ENCODE measurements at places on chromosomes 2 and 18.

- no peak for DNase-seq
Measured at GRCh38 chr18:66156946-66157687, 406.3 kb downstream of the CDH7 start.

DNA sequence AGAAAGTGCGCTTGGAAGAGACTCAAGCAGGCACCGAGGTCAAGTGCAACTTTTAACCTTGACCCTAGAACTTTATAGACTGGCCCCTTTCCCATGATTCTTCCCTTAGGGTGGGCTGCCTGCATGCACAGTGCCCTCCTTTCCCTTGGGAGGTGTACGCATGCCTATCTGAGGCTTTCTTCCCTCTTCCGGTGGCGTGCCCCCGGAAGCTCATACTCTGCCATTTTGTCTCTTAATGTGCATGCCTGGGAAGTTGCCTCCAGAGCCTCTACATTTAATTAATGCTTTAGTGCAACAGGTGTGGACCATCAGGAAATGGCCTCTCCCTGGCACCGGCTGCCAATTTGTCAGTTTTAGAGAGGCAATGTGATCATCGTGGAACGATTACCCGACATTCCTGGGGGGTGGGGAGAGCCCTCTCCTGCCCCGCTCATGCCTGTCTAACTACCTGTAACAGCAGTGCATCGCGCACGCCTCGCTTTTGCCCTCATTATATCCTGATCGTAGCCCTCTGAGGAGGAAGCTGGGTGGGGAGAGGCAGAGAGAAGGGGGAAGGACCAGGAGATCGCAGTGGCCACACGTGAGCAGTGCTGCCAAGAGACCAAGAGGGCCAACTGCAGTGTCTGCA, 194.8 kb downstream of the TFCP2L1 start:
- no peak for DNase-seq

- DNase-seq: no peak
Measured at GRCh38 chr2:5319493-5319892, 372.7 kb upstream of the SOX11 start.

GRCh38 chr18:62085756-62086155, 101.1 kb downstream of the PIGN start:
- no peak for DNase-seq

GRCh38 chr2:16238786-16239185, 298.4 kb downstream of the MYCN start:
- no peak for DNase-seq

GRCh38 chr2:139228276-139228675, 448.1 kb upstream of the NXPH2 start:
- no peak for DNase-seq

DNA sequence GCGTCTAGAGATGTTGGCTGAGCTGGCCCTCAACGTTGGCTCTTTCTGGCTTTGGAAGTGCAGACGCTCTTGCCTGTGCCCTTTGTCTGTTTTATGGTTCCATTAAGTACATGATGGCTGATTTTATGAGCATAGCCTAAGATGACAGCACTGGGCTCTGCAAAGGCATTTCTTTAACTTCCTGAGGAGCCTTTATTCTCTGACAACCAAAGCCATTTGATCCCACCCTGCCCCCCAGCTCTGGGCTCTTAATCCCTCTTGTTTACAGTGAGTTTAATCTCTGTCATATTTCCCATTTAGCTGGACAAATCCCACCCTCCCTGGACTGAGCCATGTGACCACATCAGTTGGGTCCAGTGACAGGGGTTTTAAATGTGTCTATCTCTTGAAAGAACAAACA, 195.9 kb downstream of the ACKR3 start:
- DNase-seq: no peak

GRCh38 chr2:238241970-238242369, 2.1 kb upstream of the HES6 start:
- DNase-seq: no peak

GRCh38 chr2:3303583-3304406, 73.8 kb downstream of the EIPR1 start:
- peak; percentile 30 for DNase-seq

GRCh38 chr2:129793431-129793902, 186.0 kb upstream of the RAB6C start:
- no peak for DNase-seq

- no peak for DNase-seq
Measured at GRCh38 chr2:56763683-56764082, 579.9 kb downstream of the CCDC85A start.

DNA sequence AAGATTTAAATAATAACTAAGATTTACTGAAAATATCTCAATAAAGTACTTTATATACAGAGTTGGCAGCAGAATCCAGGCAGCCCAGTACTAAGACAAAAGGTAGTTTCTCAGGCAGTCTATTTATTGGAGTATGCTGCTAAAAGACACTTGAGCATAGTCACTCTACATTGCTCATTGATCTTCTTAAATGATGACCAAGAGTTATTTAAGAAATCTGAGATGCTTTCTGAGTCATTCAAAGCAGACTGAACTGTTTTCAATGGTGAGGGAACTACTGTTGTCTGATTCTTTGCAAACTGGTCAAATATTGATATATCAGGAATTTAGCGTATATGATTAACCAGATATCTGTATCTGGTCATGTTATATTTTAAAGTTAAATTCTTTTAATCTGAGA, 133.6 kb downstream of the PHLPP1 start:
- no peak for DNase-seq

GRCh38 chr2:144550084-144550483, 30.2 kb upstream of the ZEB2 start:
- no peak for DNase-seq

DNA sequence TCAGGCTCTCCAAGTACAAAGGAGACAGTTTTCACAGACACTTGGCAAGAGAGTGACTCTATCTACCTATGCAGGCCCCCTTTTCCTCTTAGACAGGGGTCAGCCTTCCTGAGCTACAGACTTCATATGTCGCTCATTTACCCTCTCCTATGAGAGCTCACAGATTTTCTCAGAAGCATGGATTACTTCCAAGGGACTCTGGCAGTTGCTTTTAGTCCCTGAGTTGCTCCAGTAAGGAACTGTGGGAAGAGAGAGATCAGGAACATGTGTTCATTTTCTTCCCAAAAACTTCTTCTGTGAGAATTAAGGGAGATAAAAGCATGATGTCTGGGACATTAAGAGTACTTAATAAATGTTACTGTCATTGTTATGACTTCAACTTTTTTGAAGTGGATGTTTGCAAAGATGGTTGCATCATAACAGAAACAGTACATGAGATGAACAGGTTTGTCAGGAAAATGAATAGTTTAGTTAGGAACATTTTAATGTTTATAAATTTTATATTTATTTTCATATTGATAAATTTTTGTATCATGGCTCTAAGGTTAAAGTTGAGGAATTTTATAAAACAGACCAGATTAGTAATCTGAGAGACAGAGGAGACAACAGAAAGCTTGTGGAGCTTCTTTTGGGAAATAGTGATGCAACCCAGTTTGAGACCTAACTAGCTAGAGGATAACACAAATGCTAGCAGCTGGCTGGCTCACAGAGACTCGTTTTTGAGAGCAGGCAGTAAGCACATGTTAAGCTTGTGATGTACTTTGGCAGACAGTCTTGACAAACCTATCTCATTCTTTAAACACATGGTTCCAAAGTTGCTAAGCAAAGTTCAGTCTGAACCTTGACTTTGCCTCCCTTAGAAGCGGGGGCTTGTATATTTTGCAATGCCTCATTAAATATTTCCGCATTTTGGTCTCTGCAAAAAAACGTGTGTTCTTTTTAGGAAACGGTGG, 21.7 kb upstream of the UGP2 start:
- DNase-seq: no peak
